Upper lobe of right lung (tissue), 1 donor: ENCODE measurements at places on chromosomes 6 and 20. TPM values are rescaled to one million over a fixed set of nuclear protein-coding genes. Genes with fewer than 3 reads are reported as not detected.

DNA sequence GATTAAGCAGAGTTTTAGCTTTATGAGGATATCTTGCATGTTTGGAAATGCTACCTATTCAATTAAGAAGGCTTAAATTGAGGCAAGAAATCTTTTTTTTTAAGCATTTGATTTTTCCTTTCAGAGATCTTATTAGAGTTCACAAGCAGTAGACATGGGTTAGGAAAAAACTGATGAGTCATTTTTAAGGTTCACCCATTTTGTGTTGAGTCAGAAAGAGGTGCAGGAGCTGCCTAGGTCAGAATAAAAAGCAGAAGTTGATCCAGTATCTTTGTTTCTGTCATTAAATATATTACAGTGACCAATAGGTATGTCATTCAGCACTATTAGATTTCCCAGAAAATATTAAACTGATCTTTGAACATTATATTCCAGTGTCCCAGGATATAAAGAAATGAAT, 306.8 kb downstream of the LMBRD1 start:
- H3K4me3 ChIP-seq, result no peak overlapping the region
- no peak overlapping the region for H3K27ac ChIP-seq
- H3K27me3 ChIP-seq, result no peaks in the 10 kb centered on the region
- no peaks in the 10 kb centered on the region for H3K4me1 ChIP-seq
- DNase-seq, result no peak

GRCh38 chr6:140854318-140854717, 1278.4 kb upstream of the GJE1 start:
- no peaks in the 10 kb centered on the region for H3K36me3 ChIP-seq
- H3K27ac ChIP-seq, result no peak overlapping the region
- no peak overlapping the region for H3K4me3 ChIP-seq
- H3K4me1 ChIP-seq, result peaks cover 11% of the 10 kb centered on the region
- H3K27me3 ChIP-seq, result no peaks in the 10 kb centered on the region

Gene HCK
- 49.0 TPM for total RNA-seq

- no peaks in the 10 kb centered on the region for H3K4me1 ChIP-seq
- H3K27me3 ChIP-seq, result no peaks in the 10 kb centered on the region
- DNase-seq, result no peak
- H3K36me3 ChIP-seq, result no peaks in the 10 kb centered on the region
- H3K27ac ChIP-seq, result no peak overlapping the region
Measured at GRCh38 chr6:64146876-64147275, 511.3 kb downstream of the PHF3 start.

Gene SLC17A3
- total RNA-seq, result not detected

GRCh38 chr20:58579819-58580473, 64.7 kb upstream of the APCDD1L start:
- no peaks in the 10 kb centered on the region for H3K4me1 ChIP-seq
- DNase-seq, result no peak
- H3K27ac ChIP-seq, result no peak overlapping the region
- H3K4me3 ChIP-seq, result no peak overlapping the region
- no peaks in the 10 kb centered on the region for H3K36me3 ChIP-seq

- H3K27me3 ChIP-seq, result no peaks in the 10 kb centered on the region
- DNase-seq, result no peak
- H3K36me3 ChIP-seq, result no peaks in the 10 kb centered on the region
- no peak overlapping the region for H3K4me3 ChIP-seq
- no peak overlapping the region for H3K27ac ChIP-seq
Measured at GRCh38 chr6:128446497-128446896, 73.9 kb downstream of the PTPRK start.

GRCh38 chr6:21601932-21602390, 8.4 kb downstream of the SOX4 start:
- no peaks in the 10 kb centered on the region for H3K27me3 ChIP-seq
- no peak overlapping the region for H3K27ac ChIP-seq
- no peak for DNase-seq
- peaks cover 8% of the 10 kb centered on the region for H3K4me1 ChIP-seq
- no peaks in the 10 kb centered on the region for H3K36me3 ChIP-seq
- H3K4me3 ChIP-seq, result no peak overlapping the region

- no peak overlapping the region for H3K27ac ChIP-seq
- no peak overlapping the region for H3K4me3 ChIP-seq
- no peak for DNase-seq
- H3K4me1 ChIP-seq, result no peaks in the 10 kb centered on the region
- H3K36me3 ChIP-seq, result no peaks in the 10 kb centered on the region
Measured at GRCh38 chr20:59481067-59481466, 123.3 kb upstream of the PHACTR3 start.

Gene CGAS
- total RNA-seq, result 5.9 TPM

- DNase-seq, result no peak
- H3K27ac ChIP-seq, result no peak overlapping the region
- no peaks in the 10 kb centered on the region for H3K27me3 ChIP-seq
Measured at GRCh38 chr6:90890683-90891330, 303.9 kb upstream of the MAP3K7 start.

DNA sequence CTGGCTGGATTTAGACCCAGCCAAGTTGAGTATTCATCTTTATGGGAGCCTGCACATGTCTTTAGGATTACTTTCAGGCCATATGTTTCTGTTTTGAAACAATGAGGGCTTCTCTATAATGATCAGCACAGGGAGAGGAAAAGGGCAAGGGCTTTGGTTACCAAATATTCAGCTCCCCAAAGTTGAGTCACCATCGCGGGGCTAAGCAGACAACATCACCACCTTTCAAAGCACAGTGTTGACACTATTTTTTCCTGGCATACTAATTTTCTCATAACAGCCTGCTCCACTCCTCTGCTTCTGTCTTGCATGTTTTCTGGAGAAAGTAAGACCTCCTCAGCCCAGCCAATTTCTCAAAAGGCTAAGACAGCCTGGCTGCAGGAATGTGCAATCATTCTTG, 4.9 kb downstream of the SCML4 start:
- DNase-seq, result no peak
- H3K4me1 ChIP-seq, result peaks cover 12% of the 10 kb centered on the region
- H3K4me3 ChIP-seq, result no peak overlapping the region
- H3K27ac ChIP-seq, result no peak overlapping the region
- no peaks in the 10 kb centered on the region for H3K36me3 ChIP-seq

Gene SLCO4A1
- total RNA-seq, result 63.3 TPM

DNA sequence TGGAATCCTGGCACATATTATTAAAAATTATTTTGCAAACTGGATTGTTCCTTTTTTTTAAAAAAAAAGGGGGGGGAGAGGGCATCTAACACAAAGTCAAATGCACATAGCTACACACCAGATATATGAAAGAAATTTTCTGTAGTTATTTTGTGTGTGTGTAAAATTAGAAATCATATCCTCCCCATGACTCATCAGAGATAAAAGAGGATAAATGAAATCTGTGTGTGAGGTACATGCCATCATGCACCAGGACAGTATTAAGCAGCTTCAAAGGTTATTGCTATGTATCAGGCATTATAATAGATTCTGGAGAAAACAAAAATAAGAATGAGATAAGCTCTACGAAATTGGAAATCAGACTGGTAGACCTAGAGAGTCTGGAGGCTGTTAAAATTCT, 5.2 kb downstream of the BTBD9 start:
- DNase-seq, result no peak
- no peak overlapping the region for H3K27ac ChIP-seq
- peaks cover 7% of the 10 kb centered on the region for H3K4me1 ChIP-seq
- no peak overlapping the region for H3K4me3 ChIP-seq
- H3K36me3 ChIP-seq, result no peaks in the 10 kb centered on the region

GRCh38 chr6:39076623-39077535, 28.3 kb downstream of the GLP1R start:
- H3K27ac ChIP-seq, result no peak overlapping the region
- H3K4me1 ChIP-seq, result no peaks in the 10 kb centered on the region
- H3K27me3 ChIP-seq, result no peaks in the 10 kb centered on the region

- no peak for DNase-seq
- H3K36me3 ChIP-seq, result no peaks in the 10 kb centered on the region
- H3K27ac ChIP-seq, result no peak overlapping the region
- no peaks in the 10 kb centered on the region for H3K27me3 ChIP-seq
- no peaks in the 10 kb centered on the region for H3K4me1 ChIP-seq
Measured at GRCh38 chr6:7777074-7777473, 51.2 kb downstream of the BMP6 start.

Gene GPSM3
- total RNA-seq, result 51.9 TPM

Gene TRAPPC3L
- 0.64 TPM for total RNA-seq

DNA sequence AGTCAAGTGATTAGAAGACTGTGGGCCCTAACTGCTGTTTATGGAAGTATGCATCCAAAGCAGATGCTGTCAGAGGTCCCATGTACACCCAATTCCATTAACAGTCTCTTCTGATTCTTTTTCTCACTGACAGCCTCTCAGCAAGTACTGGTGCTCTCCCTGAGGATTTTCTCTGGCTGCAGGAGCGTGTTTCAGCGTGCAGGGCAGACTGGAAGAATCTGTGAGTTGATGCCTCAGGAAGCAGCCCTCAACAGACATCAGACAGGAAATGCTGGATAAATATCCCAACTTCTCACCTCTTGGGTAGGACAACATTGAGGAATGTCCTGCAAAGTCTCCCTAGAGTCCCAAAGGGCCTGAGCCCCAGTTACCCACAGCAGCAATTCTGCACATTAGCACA, 40.8 kb downstream of the ANKEF1 start:
- no peaks in the 10 kb centered on the region for H3K36me3 ChIP-seq
- DNase-seq, result no peak
- no peak overlapping the region for H3K4me3 ChIP-seq

- no peaks in the 10 kb centered on the region for H3K27me3 ChIP-seq
- DNase-seq, result no peak
- no peak overlapping the region for H3K4me3 ChIP-seq
- H3K36me3 ChIP-seq, result no peaks in the 10 kb centered on the region
- H3K4me1 ChIP-seq, result peaks cover 19% of the 10 kb centered on the region
Measured at GRCh38 chr6:33595001-33595846, 15.1 kb upstream of the BAK1 start.

Gene ASXL1
- total RNA-seq, result 79.1 TPM

- no peak overlapping the region for H3K27ac ChIP-seq
- DNase-seq, result no peak
- H3K27me3 ChIP-seq, result no peaks in the 10 kb centered on the region
- H3K36me3 ChIP-seq, result no peaks in the 10 kb centered on the region
- H3K4me3 ChIP-seq, result no peak overlapping the region
Measured at GRCh38 chr6:162200041-162200440, 527.5 kb downstream of the PRKN start.

Gene ZSCAN12
- 5.6 TPM for total RNA-seq

Gene KCNK16
- not detected for total RNA-seq

DNA sequence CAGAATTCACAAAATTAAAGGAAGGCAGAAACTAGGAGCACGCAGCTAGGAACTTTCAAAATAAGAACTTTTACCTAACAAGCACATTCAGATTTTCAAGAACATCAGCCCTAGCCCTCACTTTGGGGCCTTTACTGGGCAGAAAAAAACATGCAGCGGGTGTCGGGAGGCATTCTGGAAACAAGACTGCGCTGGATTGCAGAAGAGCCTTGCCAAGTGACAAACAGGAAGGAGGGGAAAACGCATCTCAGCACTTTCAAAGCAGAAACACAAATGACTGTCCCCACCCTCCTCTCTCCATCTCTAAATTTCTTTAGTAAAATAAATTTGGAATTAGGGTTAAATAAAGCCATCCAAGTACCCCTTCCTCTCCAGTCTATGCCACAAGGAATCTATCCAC, 74.6 kb upstream of the RREB1 start:
- peaks cover 6% of the 10 kb centered on the region for H3K27me3 ChIP-seq
- no peaks in the 10 kb centered on the region for H3K4me1 ChIP-seq
- H3K36me3 ChIP-seq, result no peaks in the 10 kb centered on the region

- DNase-seq, result no peak
- no peak overlapping the region for H3K27ac ChIP-seq
- peaks cover 12% of the 10 kb centered on the region for H3K4me1 ChIP-seq
Measured at GRCh38 chr6:903761-904160, 210.8 kb upstream of the EXOC2 start.

DNA sequence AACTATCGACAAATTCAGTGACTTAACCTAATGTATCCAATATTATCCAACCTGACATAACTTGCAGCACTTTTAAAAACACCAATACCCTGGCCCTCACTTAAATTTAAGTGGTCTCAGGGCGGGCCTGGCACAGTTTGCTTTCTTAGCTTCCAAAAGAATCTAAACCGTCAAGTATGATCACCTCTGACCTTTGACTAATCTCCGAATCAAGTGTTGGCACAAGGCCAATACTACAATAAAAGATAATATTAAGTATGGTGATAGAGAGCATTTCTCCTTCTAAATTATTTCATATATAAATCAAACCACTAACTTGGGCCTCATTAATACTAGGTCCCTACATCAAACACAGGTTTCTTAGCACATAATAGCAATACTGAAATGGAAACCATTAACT, 153.0 kb downstream of the PTPRK start:
- H3K27me3 ChIP-seq, result no peaks in the 10 kb centered on the region
- no peaks in the 10 kb centered on the region for H3K4me1 ChIP-seq
- no peak overlapping the region for H3K4me3 ChIP-seq

Gene C6orf141
- total RNA-seq, result 2.1 TPM

GRCh38 chr6:127514179-127514772, 4.9 kb downstream of the MTCL3 start:
- H3K4me3 ChIP-seq, result peak overlapping the region; percentile 71
- H3K27me3 ChIP-seq, result peaks cover 14% of the 10 kb centered on the region
- peaks cover under 1% of the 10 kb centered on the region for H3K4me1 ChIP-seq
- peak; percentile 58 for DNase-seq
- peak overlapping the region; percentile 48 for H3K27ac ChIP-seq

DNA sequence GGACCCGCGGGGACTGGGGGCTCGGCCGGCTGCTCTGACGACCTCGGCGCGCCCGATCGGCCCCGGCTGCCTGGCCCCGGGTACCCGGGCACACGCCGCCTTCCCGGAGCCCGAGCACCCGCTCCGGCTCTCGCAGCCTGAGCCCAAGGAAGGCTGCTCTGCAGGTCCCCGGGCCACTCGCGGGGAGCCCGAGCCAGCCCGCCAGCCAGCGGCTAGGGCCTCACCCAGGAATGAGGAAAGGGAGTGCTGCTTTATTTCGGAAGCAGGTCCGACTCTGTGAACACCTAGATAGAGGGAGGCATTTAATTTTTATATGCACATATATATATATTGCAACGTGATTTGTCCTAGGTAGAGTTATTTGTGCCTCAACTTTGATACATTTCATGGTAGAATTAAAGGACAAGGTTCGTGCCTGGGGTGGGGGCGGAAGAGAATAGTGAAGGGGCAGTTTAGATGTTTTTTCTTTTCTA, 15.5 kb downstream of the FOXA2 start:
- H3K4me1 ChIP-seq, result no peaks in the 10 kb centered on the region
- no peaks in the 10 kb centered on the region for H3K36me3 ChIP-seq
- peak overlapping the region; percentile 36 for H3K4me3 ChIP-seq

GRCh38 chr6:166162599-166163342, 4.9 kb downstream of the TBXT start:
- no peaks in the 10 kb centered on the region for H3K36me3 ChIP-seq
- H3K4me1 ChIP-seq, result peaks cover 7% of the 10 kb centered on the region
- H3K27me3 ChIP-seq, result peaks cover 50% of the 10 kb centered on the region

GRCh38 chr6:154350293-154350692, 6.3 kb downstream of the IPCEF1 start:
- peaks cover 2% of the 10 kb centered on the region for H3K4me1 ChIP-seq
- H3K27ac ChIP-seq, result no peak overlapping the region

Gene HLA-DQB1
- total RNA-seq, result 94.9 TPM

Gene MUC22
- not detected for total RNA-seq
